ENCODE measurements at places on chromosomes 2 and 18. TPM values are rescaled to one million over a fixed set of nuclear protein-coding genes. Genes with fewer than 3 reads are reported as not detected.

GRCh38 chr2:145260081-145260480 is 740.2 kb upstream of the ZEB2 start:
- DNase-seq = no peak

DNA sequence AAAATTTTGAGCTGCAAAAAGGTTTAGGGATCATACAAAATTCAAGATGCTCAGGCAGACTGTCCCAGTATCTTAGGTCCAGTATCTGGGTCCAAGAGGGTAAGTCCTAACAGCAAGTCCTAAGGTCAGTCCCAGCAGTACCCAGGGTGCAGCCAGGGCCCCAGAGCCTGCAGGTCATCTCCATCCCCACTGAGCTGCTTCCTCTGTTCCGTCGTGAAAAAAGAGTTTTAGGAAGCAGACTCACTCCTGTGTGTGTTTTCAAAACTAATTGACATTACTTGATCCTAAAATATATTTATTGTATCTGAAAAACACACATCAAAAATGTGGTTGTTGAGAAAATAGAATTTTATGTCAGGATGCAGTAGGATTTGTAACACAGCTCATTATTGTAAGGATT is 69.9 kb upstream of the ALKAL2 start:
- no peak for DNase-seq

DNA sequence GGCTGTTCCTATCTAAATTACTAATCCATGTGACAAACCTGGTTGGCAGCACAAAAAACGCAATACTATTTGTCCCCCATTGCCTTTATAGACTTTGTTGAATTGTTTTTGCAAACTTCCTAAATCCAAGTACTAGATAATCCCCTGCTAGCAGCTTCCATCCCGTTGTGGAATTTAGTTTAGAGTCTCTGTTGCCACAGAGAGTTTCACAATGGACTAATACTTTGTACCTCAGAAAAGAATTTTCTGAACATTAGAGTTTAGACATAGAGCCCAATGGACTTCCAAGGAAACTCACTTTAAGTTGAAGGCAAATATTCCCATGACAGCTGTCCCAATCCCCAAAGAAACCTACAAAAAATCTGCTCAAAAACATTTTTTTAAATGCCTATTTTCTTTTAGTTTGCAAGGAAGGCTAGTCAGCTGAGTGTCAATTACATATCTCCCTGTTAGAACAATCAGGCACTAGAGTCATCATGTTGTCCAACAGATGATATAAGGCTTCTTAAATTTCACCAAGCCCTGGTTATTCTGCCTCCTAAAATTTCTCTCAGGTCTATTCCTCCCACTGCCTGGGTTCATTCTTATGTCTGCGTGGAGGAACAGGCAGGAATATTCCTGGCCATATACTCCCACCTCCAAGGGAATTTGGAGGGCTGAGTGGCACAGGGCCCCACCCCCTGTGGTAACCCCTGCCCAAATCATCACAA is 27.2 kb downstream of the RNF152 start:
- DNase-seq = no peak

- no peak for DNase-seq
Measured at GRCh38 chr2:63796796-63797195, 44.9 kb upstream of the UGP2 start.

GRCh38 chr2:219430633-219431615 is 3.7 kb upstream of the SPEG start:
- no peak for DNase-seq

GRCh38 chr2:41774011-41774605 is 273.7 kb upstream of the PKDCC start:
- DNase-seq = no peak

DNA sequence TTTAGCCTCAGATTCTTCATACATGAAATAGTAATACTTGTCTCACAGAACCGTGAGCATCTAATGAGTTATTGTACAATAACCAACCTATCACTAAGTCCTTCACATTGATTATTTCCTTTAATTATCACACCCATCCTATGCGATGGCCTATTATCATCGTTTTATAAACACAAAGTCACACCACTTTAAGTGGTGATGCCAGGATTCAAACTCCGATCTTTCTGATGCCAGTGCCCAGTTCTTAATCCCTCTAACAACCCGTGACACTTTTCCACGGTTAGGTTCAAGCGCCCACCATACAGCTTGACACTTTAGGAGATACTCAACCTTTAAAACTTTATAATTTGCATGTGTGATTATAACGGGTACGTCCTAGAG is 523 bp upstream of the ALMS1 start:
- DNase-seq = no peak

- DNase-seq = no peak
Measured at GRCh38 chr2:62743506-62743905, 38.0 kb downstream of the EHBP1 start.

DNA sequence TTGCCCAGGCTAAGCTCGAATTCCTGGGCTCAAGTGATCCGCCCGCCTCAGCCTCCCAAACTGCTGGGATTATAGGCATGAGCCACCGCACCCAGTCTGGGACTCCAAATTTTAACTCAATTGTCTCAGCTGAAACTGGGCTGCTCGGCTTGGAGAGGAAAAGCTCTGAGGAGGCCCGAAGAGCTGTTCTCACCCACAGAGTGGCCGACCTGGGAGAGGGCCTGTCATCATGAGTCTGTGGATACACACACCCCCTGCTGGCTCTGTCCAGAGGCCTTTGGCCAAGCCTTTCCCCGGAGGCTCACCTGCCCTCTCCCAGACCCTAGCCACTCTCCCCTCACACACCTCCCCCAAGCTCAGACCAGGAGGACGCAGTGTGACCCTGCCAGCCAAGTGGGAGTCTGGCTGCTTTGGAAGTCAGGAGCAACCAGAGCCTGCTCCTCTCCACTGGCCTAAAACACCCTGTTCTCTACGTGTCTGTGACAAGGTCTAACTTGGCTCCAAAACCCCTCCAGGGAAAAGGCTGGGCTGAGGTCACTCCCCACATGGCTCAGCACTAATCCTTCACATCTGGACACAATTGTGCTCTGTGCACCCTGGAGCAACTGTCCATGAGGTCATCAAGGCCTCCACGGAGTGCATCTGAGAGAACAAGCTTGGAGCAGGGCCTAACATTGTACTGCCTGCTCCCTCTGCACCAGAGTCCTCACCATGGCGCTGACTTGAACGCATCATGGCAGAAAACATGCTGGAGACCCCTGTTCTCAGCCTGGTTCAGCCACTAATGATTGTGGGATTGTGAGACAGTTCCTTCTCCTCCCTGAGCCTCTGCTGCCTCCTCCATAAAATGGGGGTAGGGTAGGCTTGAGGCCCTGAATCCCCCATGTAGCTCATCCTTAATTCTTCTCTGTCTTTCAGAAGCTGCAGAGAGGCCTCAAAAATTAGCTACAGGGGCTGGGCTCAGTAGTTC is 49.9 kb upstream of the RAB6C start:
- no peak for DNase-seq

DNA sequence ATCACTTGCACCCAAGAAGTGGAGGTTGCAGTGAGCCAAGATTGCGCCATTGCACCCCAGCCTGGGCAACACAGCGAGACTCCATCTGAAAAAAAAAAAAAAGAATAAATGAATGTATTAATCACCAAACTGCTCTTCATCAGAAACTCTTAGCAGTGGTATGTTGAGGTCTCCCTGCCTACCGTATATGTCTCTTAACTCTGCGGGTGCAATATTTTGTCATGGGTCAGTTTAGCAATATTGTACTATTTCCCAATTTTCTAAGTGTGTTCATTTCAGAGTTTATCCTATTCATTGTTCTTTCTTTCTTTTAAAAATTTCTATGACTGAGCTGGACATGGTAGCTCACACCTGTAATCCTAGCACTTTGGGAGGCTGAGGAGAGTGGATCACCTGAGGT is 37.9 kb upstream of the MAP4K3 start:
- DNase-seq = no peak

GRCh38 chr18:79940126-79940813 is 11.2 kb downstream of the SLC66A2 start:
- DNase-seq = no peak

DNA sequence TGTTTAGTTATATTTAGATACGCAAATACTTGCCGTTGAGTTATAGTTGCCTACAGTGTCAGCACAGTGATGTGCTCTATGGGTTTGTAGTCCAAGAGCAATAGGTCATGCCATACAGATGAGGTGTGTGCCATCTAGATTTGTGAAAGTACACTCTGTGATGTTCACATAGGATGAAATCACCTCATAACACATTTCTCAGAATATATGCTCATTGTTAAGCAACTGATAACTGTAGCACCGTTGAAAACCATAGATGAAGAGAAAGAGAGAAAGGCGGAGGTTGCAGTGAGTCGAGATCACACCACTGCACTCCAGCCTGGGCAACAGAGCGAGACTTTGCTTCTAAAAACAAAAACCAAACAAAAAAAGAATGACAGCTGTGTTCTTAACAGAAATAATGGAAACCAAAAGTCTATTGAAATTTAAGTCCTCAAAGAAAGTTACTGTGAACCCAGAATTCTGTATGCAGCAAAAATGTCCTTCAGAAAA is 9.5 kb downstream of the DGKD start:
- DNase-seq = no peak

CYRIA gene
- polyA plus RNA-seq = 3.3 TPM

ABCA12 gene
- 0.26 TPM for polyA plus RNA-seq

C18orf54 gene
- 9.8 TPM for polyA plus RNA-seq

IL36B gene
- not detected for polyA plus RNA-seq

IL1R2 gene
- 0.36 TPM for polyA plus RNA-seq

CNTNAP5 gene
- not detected for polyA plus RNA-seq

GKN2 gene
- polyA plus RNA-seq = not detected

LRRTM1 gene
- polyA plus RNA-seq = 26.7 TPM

CNDP1 gene
- 1.7 TPM for polyA plus RNA-seq

DNAJC5G gene
- polyA plus RNA-seq = 0.43 TPM

GCA gene
- polyA plus RNA-seq = 33.4 TPM

SLC4A3 gene
- polyA plus RNA-seq = 11.9 TPM

CYB5A gene
- 288 TPM for polyA plus RNA-seq
